ENCODE measurements at places on chromosomes 7 and 10. TPM values are rescaled to one million over a fixed set of nuclear protein-coding genes. Genes with fewer than 3 reads are reported as not detected.
A peak's percentile ranks its signal among the peaks of the same experiment; 100 is the strongest.

DNA sequence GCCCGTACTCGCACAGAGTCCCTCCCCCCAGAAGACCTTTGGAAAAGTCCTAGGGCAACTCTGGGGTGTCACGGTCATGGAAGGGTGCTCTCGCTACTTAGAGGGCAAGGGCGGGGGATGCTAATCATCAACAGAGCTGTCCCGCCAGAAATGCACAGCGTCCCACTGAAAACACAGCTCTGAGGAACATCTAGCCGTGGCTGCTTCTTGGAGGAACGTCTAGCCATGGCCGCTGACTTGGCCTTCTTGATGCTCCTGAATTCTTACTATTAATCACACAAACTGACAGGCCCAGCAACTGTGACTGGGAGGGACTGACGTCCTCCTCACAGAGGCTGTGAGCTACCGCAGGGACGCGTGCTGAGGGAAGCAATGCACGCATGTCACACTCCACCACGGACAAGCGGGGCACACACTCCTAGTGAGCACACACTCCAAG lies 1.7 kb downstream of the TUBGCP2 start:
- DNase-seq: peak; percentile 35

Gene COX15
- total RNA-seq: 11.8 TPM

- no peak for DNase-seq
Measured at GRCh38 chr7:96212474-96212873, 109.4 kb downstream of the SLC25A13 start.

- DNase-seq: peak; percentile 29
Measured at GRCh38 chr10:89374713-89375141, 3.1 kb upstream of the IFIT1B start.

Gene TMUB1
- total RNA-seq: 42.5 TPM

Gene OPN1SW
- not detected for total RNA-seq

- no peak for DNase-seq
Measured at GRCh38 chr10:82162549-82163195, 287.7 kb downstream of the NRG3 start.

DNA sequence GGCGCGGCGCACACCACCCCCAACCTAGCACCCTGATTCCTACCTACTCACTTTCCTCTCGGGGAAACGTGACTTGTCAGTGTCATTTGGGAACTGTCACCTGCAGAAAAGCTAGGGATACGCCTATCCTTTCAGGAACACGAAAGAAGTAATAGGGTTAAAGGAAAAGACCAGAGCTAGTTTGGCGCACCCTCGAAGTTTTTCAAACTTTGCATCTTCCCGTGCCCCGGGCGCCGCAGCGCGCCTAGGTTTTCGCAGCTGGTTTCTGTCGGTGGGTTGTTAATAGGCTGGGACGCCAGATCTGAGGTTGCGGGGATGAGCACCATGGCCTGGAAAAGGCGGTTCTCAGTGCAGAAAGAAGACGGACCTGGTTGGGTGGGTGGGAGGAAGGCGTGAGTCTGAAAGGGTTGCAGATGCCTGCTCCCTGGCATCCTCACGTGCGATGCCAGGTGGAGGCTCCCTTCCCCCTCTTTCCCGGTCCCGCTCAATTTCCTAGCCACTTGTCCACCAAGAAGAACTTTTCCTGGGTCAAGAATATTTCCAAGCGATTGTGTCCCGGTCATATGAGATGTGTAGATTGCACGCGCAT lies 568 bp upstream of the MEOX2 start:
- no peak for DNase-seq

DNA sequence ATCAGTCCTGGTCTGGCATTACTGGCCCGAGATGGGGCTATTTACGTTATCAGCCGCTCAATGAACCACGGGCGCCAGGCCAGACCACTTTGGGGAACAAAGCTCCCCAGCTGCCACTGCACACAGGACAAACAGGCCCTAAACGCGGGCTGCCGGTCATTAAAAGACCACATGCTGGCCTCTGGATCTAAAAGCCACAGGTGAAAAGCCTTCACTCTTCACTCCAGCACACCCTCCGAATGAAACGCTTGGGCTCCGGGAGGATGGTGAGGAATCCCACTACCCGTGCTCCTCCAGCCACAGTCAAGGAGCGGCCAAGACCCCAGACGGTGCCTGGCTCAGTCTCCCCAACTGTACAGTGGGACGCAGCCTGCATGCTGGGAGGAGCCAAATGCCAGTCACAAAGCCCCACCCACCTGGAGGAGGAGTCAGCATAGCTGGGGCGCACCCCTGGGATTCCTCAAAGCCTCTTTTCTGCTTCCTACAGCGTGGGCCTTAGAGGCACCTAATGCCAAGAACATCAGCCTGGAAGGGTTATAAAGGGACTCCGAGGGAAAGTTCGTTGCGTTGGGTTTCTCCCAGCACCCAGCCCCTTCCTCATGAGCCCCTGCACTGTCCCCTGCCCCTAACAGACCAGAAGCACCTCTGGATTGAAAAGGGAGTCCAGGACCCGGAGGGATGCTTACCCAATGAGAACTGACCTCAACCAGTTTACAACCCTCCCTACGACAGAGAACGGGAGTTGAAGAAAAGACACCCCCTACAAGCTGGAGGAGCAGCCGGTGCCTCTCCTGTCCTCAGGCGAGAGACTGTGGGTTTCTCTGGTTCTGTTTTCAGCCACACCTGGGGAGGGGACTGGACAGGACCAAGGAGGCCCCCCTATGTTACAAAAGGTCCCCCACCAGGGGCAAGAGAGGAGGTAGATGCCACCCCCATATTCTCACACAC lies 4.7 kb downstream of the PDGFA start:
- peak; percentile 64 for DNase-seq

DNA sequence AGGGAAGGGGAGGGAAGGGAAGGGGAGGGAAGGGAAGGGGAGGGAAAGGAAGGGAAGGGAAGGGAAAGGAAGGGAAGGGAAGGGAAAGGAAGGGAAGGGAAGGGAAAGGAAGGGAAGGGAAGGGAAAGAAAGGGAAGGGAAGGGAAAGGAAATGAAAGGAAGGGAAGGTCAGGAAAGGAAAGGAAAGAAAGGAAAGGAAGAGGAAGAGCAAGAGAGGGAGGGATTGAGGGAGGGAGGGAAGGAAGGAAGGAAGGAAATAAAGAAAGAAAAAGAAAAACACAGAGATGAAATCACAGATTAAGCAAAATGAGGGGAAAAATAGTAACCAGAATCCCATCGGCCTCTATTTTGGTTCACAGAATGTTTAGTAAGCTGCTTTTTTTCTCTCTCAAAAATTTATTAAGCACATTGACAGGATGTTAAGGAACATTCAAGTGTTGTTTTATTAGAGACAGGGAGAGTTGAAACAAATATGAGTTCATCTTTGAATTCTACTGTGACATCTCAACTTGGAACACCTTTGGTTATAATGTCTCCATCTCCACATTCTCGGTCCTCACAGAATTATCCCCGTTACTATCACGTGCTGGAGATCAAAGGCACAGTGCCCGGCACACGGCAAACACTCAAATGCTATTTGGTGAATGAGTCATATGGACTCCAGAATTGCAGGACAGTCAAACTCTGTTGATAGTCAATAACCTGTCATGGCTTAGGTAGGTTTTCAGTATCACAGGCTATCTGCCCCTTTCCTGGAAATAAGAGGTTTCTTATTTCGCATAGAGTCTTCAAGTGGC lies 52.4 kb downstream of the ABCB1 start:
- DNase-seq: no peak

Gene SLC16A9
- 2.3 TPM for total RNA-seq

DNA sequence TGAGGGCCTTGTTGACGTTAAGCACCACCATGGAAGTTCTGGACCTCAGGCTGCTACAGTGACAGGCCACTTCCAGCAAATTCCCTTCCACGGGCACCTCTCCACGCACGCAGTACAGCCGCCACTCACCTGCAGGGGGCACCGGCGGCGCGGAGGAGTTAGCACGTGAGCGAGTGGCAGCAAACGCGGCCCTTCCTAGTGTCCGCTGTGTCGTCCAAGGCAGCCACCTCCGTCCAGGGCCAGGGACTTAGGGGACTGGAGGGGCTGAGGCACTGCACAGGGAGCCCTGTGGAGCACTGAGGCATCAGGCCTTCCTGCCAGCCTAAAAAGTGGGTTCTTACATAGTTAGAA lies 164.4 kb downstream of the SVIL start:
- DNase-seq: no peak

DNA sequence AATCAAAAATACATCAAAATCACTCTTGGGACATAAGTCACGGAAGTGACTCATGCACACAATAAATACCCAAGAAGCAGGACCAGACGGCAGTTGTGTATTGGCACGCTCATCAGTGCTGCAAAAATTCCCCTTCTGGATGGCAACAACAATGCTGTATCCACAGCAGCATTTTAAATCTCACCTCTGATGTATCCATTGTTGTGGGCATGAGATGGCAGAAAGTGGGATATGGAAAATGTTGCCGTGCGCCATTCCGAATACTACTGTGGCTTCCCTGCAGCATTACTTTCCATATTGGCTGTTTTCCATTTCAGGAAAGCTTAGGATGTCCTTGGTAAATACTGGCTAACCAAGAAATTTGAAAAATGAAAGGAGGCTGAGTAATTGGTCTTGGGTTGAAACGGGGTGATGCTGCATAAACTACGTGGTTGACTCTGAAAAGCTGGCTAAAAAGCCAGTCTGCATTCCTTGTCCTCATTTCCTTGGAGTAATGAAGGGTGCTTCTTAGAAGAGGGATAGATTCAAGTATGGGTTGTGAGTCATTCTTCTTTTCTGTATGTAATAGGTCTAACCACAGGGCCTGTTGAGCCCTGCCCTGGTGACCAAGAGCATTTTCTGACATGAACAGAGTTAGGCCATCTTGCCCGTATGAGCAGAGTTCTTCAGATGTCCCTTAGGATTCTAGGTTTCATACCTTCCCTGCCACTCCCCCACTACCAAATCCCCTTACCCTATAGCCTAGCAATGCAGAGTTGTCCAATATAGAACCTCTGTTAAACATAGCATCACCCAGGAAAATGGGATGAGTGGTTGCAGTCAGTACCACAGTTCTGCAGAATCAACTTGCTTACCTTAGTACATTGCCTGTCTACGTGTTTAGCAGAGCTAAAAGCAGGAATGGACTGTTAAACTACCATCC lies 36.3 kb upstream of the TOMM7 start:
- no peak for DNase-seq

Gene PPP1R9A
- 15.5 TPM for total RNA-seq

- DNase-seq: no peak
Measured at GRCh38 chr10:60454336-60454735, 64.7 kb upstream of the ANK3 start.

Gene C10orf53
- not detected for total RNA-seq

DNA sequence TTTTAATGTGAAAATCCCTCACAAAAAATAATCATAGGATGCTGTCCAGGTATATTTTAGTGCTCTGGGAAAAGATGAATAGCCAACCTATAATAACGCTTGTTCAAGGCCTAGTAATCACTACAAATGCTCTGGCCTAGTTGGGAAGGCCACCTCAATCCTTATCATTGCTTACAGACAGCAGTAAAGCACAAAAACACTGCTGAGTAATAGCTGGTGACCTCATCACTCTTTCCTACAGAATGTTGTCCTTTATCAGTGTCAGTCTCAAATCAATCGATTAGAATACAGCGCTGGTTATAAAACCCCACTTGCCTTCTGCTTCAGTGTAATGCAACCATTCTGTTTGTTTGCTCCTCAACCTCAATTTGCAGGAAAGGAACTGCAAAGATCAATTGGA lies 72.6 kb upstream of the STEAP1 start:
- no peak for DNase-seq

GRCh38 chr10:9668411-9668810 lies 1349.3 kb upstream of the CELF2 start:
- no peak for DNase-seq

DNA sequence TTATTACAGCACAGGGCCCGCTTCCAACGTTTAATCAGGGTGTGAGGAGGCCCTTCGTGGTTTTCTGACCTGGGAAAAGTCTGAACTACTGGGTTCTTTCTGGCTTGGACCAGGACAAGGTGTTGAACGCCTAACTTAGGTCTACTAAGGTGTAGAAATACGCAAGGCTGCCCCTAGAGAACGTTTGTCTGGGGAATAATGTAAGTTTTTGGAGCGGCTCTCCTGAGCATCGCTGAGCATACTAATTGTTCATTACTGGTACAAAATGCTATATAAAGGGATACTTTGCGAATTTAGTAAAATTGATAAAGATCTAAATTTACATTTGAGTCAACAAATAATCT lies 32.4 kb upstream of the TOMM7 start:
- DNase-seq: no peak

- no peak for DNase-seq
Measured at GRCh38 chr7:68964060-68964459, 634.2 kb upstream of the AUTS2 start.

Gene COMTD1
- 54.1 TPM for total RNA-seq

- peak; percentile 30 for DNase-seq
Measured at GRCh38 chr10:101301111-101301731, 52.7 kb upstream of the BTRC start.

DNA sequence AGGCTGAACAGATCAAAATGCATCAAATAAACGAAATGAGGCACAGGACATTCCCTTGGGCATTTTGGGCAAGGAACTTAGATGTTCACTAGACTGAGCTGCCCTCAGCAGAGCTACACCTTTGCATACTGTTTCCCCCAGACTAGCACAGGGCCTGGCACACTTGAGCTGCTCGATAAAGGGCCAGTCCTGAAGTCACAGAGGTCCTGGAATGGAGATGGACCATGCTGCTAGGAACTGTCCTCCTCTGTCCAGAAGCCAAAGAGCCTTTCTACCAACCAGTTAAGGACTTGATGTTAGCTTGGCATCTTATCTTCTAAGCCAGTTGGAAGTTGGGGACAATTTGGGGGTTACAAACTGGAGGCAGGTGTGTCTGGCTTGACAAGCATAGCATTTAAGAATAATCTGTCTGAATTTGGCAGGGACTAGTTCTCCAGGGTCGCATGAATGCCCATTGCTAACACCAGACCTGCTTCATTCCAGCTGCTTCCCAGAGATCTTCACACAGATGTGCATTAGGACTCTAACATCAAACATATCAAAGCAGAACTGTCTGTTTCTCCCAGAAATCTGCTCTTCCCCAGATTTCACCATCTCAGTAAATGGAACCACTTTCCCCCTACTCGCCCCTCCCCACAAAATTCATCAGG lies 152.2 kb upstream of the PDE1C start:
- DNase-seq: no peak

GRCh38 chr7:137731436-137731835 lies 115.3 kb downstream of the DGKI start:
- no peak for DNase-seq

GRCh38 chr10:108735380-108735779 lies 1187.9 kb downstream of the XPNPEP1 start:
- no peak for DNase-seq

GRCh38 chr7:137142376-137142775 lies 201.2 kb downstream of the PTN start:
- no peak for DNase-seq

DNA sequence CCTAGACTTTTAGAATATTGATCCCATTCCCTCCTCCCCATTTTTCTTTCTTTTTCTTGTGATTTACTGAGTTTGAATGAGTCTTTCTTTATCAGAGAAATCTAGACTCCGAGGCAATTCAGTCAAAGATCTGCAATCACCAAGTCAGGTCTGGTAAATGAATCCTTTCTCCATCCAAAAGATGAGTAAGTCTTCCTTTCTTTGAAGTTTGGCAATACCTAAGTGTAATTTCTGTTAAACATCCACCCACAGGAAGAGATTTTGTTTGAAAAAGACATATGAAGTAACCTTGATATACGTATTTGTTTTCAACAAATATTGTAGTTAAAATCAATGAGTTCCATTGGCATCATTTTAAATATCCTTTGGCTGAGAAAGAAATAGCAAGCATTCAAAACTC lies 58.3 kb downstream of the SLC39A12 start:
- DNase-seq: no peak

All from pancreas (tissue), 10 donors.